Muscle of arm (tissue), 14 donors: ENCODE measurements at places on chromosomes 11 and 22.

GRCh38 chr11:3920148-3920852 lies 64.8 kb downstream of the STIM1 start:
- DNase-seq: no peak

DNA sequence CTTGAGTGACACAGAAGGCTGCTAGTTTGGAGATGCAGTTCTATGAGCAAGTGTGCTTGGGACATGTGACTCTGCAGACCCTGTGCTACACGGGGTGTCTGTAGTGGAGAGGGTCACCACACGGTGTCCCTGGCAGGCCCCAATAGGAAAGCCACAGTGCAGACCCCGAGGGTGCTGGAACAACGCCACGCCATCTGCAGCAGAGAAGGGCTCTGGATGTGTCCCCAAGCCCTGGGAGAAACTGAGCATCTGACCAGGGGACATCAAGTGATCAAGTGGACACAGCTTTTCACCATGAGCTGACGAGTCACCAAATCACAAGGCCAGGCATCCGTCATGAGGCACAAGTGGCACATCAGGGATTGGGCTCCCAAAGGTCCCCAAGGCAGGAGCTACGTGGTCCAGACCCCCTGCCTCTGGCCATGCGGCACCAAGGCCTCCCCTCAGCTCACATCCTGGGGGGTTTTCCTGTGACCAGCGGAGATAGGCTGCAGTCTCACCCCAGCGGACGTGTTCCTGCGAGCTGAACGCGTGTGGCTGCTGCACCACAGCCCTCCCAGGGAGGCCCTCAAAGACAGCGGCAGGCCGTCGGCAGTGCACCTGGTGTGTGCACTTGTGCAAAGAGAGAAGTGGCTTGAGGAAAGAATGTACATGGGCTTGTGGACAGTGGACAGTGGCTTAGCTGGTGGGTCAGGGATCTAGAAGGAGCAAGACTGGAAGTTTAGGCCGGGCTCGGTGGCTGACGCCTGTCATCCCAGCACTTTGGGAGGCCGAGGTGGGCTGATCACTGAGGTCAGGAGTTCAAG lies 96.7 kb downstream of the RPS6KA4 start:
- no peak for DNase-seq

- DNase-seq: no peak
These were observed 115.9 kb upstream of the BDNF start for GRCh38 chr11:27816197-27816596.

DNA sequence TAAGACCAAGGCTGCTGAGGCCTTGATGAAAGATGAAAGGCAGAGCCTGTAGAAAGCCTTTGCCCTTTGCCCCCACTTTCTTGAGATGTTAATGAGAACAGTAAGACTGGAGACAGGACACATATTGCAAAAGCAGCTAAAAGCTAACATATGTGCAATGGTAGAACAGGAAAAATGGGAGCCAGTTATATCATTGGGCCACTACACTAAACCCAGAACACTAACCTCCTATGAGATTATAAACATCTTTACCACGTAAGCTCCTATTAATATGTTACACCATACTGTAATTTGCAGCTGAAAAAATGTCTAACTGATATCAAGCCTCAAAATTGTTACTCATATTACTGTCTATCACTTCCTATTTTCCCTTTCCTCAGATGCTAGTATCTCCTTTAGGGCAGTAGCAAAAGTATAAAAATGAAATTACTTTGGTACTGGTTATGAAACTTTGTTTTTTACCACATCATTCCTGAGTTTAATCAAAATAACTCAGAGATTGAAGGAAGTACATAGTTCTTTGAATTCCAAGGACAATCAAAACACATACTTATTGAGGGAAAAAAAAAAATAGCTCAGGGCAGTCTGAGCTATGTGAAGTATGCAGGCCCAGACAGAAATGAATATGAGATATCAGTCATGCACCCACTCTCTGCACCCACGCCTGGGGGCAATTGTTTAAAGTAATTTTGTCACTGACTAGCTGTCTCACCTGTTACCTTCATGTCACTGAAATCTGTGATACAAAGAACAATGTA lies 9.1 kb downstream of the HPS5 start:
- DNase-seq: no peak

GRCh38 chr11:12893787-12894672 lies 115.1 kb upstream of the RASSF10 start:
- peak; percentile 59 for DNase-seq

- peak; percentile 31 for DNase-seq
These were observed 25.9 kb upstream of the HTATIP2 start for GRCh38 chr11:20337526-20338154.

DNA sequence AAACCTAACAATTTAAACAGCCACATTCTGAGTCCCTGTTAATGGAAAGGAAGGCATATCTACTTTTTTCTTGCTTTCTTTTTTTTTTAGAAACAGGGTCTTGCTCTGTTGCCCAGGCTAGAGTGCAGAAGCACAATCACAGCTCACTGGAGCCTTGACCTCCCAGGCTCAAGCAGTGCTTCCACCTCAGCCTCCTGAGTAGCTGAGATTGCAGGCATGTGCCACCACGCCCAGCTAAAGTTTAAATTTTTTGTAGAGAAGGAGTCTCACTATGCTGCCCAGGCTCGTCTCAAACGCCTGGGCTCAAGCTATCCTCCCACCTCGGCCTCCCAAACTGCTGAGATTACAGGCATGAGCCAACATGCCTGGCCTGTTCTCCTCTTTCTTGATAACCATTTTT lies 25.4 kb downstream of the ARFGAP3 start:
- no peak for DNase-seq

DNA sequence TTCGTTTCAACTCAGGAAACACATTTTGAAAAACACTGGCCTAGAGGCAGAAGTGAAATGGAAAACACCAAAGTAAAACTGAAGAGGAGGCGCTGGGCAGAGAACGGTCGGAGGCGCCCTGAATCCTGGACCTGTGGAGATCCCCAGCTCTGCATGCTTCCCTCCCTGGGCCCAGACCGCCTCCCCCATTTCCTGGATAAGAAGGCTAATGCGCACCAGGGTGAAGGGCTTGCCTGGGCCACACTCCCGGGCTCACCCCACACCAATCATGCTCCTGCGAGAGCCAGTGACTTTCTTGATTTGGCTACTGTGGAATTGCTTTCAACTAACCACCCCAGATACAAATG lies 167.1 kb downstream of the CRYBB2 start:
- DNase-seq: no peak

DNA sequence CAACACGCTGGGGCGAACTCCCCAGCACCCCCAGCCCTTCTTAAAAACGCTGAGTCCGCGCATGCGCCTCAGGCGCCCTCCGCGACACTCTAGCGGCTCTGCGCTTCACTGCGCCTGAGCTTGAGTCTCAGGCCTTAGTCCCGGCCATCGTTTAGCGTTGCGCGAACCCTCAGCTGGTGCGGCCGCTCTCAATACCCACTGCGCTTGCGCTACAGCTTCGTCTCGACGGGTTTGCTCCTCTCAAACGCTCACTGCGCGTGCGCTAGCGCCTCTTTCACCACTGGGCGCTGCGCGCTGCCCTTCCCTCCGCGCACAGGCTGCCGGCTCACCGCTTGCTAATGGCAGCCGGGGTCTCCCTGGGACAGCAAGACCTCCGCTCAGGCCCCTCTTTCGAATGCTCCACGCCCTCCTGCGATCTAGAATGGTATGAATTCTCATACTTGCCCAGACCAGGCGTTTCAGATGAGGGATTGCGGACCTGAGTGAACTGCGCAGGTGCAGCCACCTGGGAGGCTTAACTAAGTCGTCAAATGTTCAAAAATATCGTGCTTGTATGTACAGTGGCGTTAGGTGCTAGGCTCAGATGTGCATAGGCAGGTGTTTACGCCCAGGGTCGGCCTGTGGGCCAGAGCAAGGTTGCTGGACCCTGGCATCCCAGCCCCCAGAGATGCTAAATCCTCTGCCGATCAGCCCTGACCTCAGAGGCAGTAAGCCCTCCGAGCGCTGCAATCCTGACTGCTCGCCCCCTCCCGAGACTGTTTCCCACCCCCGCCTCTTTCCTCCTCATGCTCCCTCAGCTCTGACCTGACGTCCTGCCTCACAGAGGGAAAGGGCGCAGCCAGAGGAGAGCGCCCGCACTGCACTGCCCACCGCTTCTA lies at the start of gene SLC2A11:
TSS of gene SLC2A11 (plus strand) at position 270 of the 878 bp plus-strand sequence. CDS start at position 395, 125 bp downstream.
- peak; percentile 99 for DNase-seq

DNA sequence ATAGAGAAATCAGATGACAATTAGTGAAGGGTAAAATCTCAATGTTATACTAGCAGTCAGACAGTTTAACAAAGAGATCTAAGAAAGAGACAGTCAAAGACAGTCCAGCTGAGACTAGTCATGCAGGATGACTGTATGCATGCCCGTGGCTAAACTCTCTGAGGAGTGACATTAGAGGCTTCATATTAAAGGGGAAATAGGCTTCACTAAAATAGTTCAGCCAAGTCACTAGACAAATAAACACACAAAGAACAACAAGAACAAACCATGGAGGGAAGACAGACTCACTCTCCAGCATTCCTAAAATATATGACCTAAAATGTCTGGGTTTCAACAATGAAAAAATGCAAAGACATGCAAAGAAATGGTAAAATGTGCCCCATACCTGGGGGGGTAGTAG lies 18.6 kb upstream of the APLNR start:
- DNase-seq: no peak

DNA sequence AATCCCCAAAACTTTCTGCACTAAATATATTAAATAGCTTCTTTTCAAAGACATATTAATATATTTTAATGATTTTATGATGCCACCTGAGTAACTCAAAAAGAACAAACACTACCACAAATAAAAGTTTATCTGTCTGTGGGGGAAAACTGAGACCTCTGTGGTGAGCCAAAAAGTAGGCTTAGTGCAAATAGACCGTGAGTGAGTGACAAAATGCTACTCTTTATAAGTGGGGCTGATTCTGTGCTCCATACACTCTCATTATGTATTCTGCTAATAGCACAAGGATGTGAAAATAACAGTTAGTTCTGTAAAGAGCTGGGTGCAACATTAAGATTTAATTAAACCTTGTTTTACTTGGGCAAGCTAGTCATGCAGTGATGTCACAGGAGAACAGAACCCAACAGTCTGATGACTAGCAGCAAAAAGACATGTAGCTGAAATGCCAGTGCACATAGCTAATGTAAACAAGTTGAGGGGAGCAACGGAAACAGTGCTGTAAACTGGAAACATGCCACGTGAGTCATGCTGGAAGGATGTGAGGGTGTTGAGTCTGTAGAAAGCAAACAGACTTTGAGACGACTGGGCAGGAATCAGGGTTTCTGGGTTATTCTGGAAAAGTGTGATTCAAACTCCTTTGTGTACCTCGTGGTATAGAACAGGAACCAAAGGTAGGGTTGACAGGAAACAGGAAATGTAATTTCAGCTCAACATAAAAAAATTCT lies 1130.4 kb downstream of the LRRC4C start:
- peak; percentile 73 for DNase-seq

DNA sequence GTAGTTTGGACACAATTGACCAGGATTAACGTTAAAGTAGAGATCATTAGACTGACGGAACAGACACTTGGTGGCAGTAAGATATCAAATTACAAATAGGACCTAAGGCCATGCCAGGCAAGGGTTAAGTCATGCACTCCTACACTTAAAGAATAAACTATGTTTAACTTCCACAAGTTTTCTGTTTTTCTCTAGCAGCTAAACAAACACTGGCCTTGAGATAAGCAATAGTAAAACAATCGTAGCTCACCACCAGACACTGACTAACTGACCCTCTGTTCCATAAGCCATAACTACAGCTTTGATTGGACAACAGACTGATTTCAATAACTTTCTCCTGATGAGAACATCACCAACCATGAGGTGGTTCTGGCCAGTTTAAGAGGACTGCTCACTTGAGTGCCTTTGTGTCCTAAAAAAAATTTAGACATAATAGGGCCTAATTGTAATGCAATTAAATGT lies 2.0 kb upstream of the CEP126 start:
- no peak for DNase-seq

- peak; percentile 31 for DNase-seq
These were observed 115.4 kb downstream of the BRD1 start for GRCh38 chr22:49712195-49712791.

GRCh38 chr11:22780952-22781593 lies 48.5 kb downstream of the SVIP start:
- no peak for DNase-seq

DNA sequence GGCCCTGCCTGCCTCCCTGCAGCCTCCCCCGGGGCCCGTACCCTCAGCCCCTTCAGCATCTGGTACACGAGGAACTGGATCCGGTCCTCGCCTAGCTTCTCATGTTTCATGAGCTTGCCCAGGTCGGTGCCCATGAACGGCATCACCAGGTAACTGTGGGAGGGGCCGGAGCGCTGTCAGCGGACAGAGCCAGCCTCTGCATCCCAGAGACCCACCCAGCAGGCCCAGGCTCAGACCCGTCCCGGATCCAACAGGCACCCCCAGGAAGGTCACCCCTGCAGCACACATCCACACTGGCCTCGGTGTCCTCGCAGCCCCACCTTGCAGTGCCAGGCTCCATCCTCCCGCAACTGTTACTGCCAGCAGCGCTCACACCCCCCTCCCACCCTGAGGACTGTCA lies 4.4 kb downstream of the MAPK12 start:
- no peak for DNase-seq

- DNase-seq: no peak
These were observed 20.3 kb upstream of the MICAL2 start for GRCh38 chr11:12090061-12090591.

GRCh38 chr11:119011476-119012053 lies 6.6 kb downstream of the RPS25 start:
- no peak for DNase-seq

DNA sequence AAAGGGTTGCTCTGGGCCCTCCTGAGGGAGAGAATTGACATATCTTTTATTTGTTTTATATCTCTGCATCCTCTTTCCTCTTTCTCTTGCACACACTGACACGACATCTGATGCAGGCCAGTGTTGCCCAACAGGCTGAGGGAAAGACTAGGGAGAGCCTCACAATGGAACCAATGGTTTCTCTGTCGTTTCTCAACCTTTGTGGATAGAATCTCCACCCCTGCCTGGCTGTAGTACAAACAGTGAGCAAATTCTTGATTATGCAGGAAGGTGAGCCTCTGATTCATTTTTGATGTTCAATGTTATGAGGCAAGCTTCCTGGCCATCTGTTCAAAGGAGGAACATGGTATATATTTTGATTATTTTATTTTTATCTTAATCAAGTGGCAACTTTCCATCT lies 49.8 kb upstream of the PLET1 start:
- DNase-seq: no peak

DNA sequence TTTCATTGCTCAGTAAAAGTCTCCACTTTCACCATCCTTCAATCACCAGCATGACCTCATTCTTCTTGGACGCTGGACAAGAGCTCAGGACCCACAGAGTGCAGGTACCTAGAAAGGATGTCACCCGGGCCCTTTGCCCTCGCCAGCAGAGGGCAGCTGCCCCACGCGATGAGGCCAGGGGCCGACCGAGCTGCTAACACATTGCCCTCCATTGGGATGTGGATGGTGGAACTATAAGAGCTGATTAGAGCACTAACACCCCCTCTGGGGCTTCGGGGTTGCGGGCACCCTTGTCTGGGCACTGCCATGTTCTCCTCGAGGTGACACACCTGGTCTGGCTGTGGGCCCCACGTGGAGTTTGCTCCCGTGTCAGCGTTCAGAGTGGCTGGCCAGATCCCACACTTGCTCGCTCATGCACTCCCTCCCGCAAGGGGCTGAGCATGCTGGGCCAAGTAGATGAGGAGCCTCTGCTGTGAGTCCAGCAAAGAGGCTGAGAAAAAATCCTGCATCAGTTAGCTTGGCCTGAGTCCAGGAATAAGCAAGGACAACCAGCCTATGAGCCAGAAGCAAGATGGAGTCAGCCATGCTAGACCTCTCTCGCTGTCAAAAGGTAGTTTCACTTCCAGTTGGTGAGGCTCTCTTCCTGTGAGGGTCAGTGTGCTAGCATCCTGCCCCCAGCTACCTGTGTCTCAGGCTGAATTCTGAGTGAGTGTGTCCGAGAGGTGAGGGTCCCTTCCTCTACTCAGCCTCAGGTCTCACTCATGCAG lies 9.8 kb downstream of the KRTAP5-6 start:
- no peak for DNase-seq
